ENCODE measurements at places on chromosomes 13 and 19. TPM values are rescaled to one million over a fixed set of nuclear protein-coding genes. Genes with fewer than 3 reads are reported as not detected.

DNA sequence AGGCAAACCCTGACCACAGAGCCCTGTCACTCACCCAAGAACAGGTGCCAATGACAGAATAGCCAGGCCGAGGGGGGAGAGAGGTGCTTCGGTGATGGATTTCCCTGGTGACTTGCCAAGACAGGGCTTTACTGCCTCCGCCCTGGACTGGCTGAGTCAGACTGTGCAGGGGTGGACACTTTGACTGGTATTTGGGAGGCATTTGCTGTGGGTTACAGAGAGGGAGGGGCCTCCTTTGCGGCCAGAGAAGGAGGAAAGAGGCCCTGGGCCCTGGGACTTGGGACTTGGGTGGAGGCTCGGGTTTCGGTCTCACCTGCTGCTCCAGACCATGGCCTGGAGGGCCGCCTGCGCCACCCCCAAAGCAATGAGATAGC, 4.6 kb upstream of the EPS8L1 start:
- peaks cover 18% of the 10 kb centered on the region for H3K4me1 ChIP-seq
- H3K4me3 ChIP-seq, result no peak overlapping the region
- no peak overlapping the region for H3K27ac ChIP-seq
- DNase-seq, result no peak
- peaks cover 11% of the 10 kb centered on the region for H3K27me3 ChIP-seq

MISP gene
- not detected for polyA plus RNA-seq

DNA sequence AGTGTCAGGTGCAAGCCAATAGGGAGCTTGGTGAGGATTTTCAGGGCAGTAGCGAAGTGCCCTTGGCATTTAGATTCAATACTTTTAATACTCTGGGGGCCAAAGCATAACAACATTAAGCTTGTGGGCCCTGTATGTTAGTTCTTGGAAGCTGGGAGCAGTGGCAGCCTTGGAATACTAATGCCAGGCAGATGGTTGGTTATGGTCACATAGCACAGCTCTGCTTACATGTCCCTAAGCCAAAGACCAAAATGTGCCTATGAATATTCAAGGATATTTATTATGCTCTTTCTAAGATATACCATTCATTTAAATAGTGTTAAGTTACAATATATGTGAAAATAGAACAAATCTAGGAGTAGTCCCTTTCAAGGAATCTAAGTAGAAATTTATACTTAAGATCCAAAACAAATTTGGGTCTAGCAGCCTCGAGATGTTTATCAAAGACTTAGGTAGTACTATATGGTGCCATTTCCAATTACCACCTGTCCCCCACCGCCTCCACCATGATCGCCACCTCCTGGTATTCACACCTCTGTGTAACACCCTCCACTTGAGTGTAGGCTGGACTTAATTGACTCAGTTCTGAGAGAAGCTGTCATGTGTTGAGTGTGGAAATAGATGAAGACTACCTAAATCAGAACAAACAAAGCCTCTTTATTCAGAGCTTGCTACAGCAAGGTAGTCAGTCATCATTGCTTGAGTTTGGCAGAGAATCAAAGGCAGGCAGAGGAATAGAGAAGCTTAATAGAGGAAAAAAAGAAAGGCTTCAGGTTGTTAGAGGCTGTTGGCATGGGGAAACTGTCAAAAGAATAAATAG, 261.0 kb downstream of the GPC5 start:
- no peak for DNase-seq
- no peaks in the 10 kb centered on the region for H3K36me3 ChIP-seq
- H3K27ac ChIP-seq, result no peak overlapping the region
- no peaks in the 10 kb centered on the region for H3K27me3 ChIP-seq
- no peaks in the 10 kb centered on the region for H3K4me1 ChIP-seq

DNA sequence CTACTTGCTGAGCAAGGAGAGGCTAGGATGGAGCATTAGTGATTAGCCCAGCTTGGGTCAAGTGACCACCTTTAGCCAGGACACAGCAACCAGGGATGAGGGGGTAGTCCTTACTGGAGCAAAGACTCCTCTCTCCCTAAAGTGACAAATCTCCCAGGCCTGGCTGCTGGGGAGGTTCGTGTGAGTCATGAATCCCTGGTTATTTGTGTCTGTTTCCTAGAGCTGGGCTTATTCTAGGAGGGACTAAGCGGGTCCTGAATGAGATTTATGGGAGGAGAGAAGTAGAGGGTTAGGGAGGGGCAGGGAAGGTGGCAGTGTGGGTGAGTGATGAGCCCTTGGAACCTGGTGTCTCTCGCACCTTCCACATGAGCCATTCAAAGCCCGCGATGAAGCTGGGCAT, 487.3 kb downstream of the TSHZ3 start:
- no peak for DNase-seq
- no peaks in the 10 kb centered on the region for H3K36me3 ChIP-seq
- no peak overlapping the region for H3K27ac ChIP-seq

DNA sequence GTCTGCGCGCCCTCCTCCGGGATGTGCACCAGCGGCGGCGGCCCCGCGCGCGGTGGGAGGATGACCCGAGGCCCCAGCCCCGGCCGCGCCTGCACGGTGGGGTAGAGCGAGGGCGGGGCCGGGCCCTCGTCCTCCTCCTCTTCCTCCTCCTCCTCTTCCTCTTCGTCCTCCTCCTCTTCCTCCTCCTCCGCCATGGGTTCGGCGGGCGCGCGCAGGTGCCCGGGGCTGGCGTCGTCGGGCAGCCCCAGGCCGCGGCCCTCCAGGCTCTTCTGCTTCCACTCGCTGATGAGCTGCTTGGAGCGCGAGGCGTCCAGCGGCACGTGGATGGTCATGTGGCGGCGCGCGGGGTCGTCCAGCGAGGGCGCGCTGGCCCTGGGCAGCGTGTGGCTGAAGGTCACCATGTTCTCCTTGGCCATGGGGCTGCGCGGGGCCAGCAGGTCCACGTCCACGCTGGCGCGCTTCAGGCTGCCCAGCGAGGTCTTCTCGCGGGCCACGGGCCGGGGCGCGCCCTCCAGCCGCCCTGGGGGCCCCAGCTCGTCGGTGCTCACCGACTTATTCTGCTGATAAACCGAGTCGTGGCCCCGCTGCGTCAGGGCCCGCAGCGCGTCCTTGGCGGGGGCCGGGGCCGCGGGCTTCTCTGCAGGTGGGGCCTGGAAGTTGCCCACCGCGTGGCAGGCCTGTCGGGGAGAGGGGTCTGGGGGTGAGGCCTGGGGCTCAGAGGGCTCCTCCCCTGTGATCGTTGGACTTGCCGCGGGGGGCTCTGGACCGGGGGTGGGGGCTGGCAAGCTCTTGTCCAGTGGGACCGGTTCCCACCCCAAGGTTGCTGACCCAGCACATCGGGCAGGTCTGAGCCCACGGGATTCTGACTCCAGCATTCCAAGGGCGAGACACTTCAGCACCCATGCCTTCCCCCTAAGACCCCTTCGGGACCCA, 8.3 kb downstream of the PLPPR3 start:
- no peak for DNase-seq
- peaks cover 25% of the 10 kb centered on the region for H3K36me3 ChIP-seq
- no peak overlapping the region for H3K27ac ChIP-seq
- H3K27me3 ChIP-seq, result no peaks in the 10 kb centered on the region

SPRED3 gene
- polyA plus RNA-seq, result 0.07 TPM

- peaks cover 19% of the 10 kb centered on the region for H3K36me3 ChIP-seq
- peak overlapping the region; percentile 74 for H3K27ac ChIP-seq
- no peaks in the 10 kb centered on the region for H3K27me3 ChIP-seq
- DNase-seq, result no peak
Measured at GRCh38 chr19:11435833-11436313, 438 bp downstream of the PRKCSH start.

- H3K27ac ChIP-seq, result no peak overlapping the region
- peaks cover 4% of the 10 kb centered on the region for H3K27me3 ChIP-seq
- no peaks in the 10 kb centered on the region for H3K4me1 ChIP-seq
- H3K36me3 ChIP-seq, result no peaks in the 10 kb centered on the region
- H3K4me3 ChIP-seq, result no peak overlapping the region
- no peak for DNase-seq
Measured at GRCh38 chr13:32938907-32939306, 77.3 kb upstream of the KL start.

HPN gene
- polyA plus RNA-seq, result not detected

GRCh38 chr19:36514012-36514612, 14.0 kb downstream of the ZNF260 start:
- H3K4me1 ChIP-seq, result no peaks in the 10 kb centered on the region
- H3K4me3 ChIP-seq, result no peak overlapping the region
- no peak for DNase-seq
- H3K27me3 ChIP-seq, result no peaks in the 10 kb centered on the region
- peaks cover 32% of the 10 kb centered on the region for H3K36me3 ChIP-seq

DNA sequence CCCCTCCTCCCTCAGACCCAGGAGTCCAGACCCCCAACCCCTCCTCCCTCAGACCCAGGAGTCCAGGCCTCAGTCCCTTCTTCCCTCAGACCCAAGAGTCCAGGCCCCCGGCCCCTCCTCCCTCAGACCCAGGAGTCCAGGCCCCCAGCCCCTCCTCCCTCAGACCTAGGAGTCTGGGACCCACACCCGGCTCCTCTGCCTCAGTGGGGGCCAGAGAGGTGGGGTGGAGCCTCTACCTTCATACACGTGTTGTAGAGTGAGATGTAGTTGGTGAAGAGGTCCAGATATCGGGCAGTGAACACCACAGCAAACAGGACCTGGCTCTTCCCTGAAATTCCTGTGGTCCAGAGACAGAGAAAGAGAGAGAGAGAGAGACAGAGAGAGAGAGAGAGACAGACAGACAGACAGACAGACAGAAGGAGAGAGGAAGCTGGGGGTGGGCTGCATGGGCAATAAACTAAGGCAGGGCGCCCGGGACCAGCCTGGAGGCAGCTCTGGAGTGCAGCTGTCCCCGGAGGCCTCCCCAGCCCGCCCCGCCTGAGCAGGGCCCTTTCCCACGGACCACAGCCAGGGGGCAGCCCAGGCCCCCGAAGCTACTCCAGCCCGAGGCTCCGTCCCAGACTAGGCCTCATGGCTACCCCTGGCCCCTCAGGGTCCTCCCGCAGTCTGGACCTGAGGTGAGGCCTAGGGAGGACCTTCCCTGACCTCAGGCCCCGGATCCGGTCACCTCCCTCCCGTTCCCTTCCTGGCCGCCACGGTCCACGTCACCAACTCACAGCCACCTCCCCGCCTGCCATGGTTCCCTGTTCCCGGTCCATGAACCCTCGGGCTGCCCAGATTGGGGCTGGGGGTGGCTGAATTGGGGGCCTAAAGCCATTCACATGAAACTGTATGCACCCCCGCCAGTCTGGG, 907 bp downstream of the KDELR1 start:
- H3K36me3 ChIP-seq, result peaks cover 22% of the 10 kb centered on the region
- H3K4me3 ChIP-seq, result peak overlapping the region; percentile 63
- peaks cover 34% of the 10 kb centered on the region for H3K4me1 ChIP-seq
- DNase-seq, result peak; percentile 55
- H3K27ac ChIP-seq, result peak overlapping the region; percentile 93

DNA sequence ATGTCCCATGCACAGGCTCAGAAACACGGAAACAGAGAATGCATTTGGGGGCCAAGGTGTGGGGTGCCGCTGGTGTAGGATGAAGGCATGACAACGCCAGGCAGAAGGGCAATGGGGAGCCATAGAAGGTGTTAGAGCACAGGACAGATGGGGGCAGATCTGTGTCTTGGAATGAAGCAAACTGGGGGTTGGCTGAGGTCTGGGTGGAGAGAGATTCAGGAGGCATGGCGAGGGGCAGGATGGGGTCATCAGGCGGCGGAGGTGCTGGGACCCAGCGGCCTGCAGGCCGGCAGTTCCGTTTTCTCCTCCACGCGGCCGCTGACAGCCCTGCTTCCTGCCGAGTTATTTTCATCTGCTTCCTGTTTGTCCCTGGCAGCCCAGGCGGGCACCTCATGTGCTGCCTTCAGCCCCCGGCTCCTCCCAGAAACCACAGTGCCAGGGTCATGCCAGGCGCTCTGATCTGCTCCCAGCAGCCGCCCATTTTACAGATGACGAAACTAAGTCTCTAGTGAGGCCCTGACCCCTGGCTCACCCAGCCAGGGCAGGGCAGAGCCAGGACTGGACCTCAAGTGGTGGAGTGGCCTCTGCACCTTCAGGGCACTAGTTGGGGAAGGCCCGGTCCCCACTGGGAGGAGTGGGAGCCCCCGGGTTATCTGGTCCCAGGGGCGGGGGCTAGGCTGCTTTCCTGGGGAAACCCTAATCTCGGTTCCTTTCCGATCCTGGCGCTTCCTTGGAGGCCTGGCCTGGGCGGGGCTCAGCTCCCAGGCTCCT, 2.2 kb downstream of the ARHGAP45 start:
- peak overlapping the region; percentile 85 for H3K4me3 ChIP-seq
- peak; percentile 89 for DNase-seq
- peak overlapping the region; percentile 98 for H3K27ac ChIP-seq
- H3K4me1 ChIP-seq, result peaks cover 78% of the 10 kb centered on the region
- no peaks in the 10 kb centered on the region for H3K27me3 ChIP-seq

BIVM gene
- 9.6 TPM for polyA plus RNA-seq

DNA sequence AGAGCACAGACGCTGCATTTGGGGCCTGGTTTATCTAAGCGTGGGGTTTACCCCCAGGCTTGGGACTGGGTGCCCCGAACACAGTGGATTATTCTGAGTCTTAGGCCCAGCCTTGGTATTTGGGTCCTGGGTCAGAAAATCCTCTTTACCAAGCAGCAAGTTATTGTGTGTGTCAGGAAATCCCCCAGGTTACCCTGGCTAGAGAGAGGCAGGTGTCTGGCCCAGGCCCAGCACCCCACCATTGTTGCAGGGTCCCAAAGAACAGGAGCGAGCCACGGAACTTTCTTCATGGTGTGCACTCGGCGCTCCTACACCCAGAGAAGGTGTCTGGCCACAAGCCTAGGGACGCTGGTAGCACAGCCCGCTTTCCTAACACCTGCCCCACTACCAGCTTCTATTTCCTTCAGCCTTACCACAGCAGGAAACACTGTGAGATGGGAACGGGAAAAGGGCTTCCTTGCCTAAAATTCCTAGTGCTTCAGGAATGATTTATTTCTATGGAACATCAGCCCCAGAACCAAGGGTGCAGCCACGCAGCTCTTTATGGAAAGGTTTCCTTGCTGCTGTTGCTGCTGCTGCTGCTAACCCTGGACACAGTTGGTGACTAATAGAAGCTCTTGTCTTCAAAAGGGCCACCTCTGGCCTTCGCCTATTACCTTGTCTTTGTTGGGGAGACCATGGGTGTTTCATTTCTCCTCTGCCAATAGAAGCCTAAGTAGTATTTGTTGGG, 7.4 kb upstream of the CDX2 start:
- no peak overlapping the region for H3K27ac ChIP-seq
- no peak overlapping the region for H3K4me3 ChIP-seq
- H3K36me3 ChIP-seq, result no peaks in the 10 kb centered on the region

DNA sequence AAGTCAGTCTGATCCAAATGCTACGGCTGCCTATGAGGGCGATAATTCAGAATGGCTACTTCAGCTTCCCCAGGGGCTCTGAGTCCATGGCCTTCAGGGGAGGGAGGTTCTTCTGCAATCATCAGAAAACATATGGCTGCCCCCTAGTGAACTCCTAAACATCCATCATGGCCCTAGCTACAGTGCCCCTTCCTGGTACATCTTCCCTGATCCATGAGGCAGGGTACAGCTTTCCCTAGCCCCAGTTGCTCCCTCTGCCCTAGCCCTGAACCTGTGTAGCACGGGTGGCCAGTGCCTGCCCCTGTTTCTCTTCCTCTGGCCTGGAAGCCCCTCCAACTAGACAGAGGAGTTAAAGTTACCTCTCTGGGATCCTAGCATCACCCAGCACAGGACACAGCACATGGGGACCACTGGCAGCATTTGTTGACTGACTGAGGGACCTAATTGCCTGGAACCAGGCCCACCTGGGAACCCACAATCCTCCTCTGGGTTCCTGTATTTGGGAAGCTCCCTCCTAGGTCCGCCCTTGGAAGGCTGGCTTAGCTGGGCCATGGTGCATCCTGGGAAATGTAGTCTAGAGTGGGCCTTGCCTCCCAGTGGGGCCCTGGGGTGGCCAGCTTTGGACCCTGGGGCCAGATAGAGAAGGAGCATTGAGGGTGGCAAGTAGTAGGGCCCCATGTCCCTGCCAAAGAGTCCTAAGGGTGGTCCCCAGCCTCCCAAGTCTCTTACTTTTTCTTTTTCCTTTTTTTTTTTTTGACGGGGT, 17.7 kb upstream of the SEMA6B start:
- peaks cover 5% of the 10 kb centered on the region for H3K27me3 ChIP-seq
- DNase-seq, result no peak
- H3K4me3 ChIP-seq, result no peak overlapping the region
- H3K27ac ChIP-seq, result no peak overlapping the region

SYCN gene
- not detected for polyA plus RNA-seq

All from CD4-positive, alpha-beta memory T cell (primary cell).